ENCODE measurements at places on chromosomes 16 and 17. TPM values are rescaled to one million over a fixed set of nuclear protein-coding genes. Genes with fewer than 3 reads are reported as not detected.

The SLFN13 gene
- polyA plus RNA-seq = 7.4 TPM

The ITGA2B gene
- 1.1 TPM for polyA plus RNA-seq

The ZNF469 gene
- 1.0 TPM for polyA plus RNA-seq

The TBX2 gene
- 12.0 TPM for polyA plus RNA-seq

The ACSM3 gene
- 14.6 TPM for polyA plus RNA-seq

The MGAT5B gene
- polyA plus RNA-seq = 1.4 TPM

The OTOP2 gene
- 1.6 TPM for polyA plus RNA-seq

The IRX6 gene
- polyA plus RNA-seq = not detected

DNA sequence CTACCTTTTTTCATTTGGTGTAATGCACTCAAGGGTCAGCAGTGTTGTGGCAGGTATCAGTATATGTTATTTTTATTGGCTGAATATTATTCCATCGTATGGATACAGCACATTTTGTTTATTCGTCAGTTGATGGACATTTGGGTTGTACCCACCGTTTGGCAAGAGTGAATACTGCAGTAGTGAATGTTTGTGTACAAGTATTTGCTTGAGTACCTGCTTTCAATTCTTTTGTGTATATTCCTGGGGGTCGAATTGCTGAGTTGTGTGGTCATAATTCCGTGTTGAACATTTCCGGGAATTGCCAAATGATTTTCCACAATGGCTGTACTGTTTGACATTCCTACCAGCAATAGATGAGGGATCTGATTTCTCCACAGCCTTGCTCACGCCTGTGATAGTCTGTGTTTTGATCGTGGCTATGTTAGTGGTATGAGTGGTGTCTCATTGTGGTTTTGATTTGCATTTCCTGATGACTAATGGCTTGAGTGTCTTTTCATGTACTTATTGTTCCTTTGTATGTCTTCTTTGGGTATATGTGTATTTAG, 108.4 kb downstream of the OR1D5 start:
- H3K27me3 ChIP-seq = no peaks in the 10 kb centered on the region
- peaks cover 3% of the 10 kb centered on the region for H3K36me3 ChIP-seq
- H3K4me3 ChIP-seq = no peak overlapping the region
- no peak overlapping the region for H3K27ac ChIP-seq

DNA sequence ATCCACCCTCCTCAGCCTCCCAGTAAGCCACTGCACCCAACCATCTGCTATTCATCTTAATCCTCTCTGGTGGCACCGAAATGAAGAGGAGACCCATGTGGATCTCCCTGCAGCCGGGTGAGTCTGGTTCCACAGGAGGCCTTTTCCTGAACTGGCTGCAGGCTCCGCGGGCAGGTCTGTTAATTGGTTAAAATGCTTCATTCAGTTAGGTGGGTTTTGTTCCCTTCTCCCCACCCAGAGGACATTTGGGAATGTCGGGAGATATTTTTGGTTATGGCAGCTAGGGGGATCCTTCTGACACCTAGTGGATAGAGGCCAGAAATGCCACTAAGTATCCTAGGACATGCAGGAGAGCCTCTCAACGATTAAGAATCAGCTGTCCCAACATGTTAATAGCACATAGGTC, 16.7 kb downstream of the C16orf54 start:
- no peaks in the 10 kb centered on the region for H3K27me3 ChIP-seq
- no peak overlapping the region for H3K4me3 ChIP-seq
- H3K36me3 ChIP-seq = no peaks in the 10 kb centered on the region

GRCh38 chr16:89420204-89420603, 70.2 kb downstream of the ANKRD11 start:
- no peak overlapping the region for H3K27ac ChIP-seq
- peaks cover 36% of the 10 kb centered on the region for H3K4me1 ChIP-seq
- H3K4me3 ChIP-seq = no peak overlapping the region

- peaks cover 36% of the 10 kb centered on the region for H3K4me1 ChIP-seq
- H3K36me3 ChIP-seq = peaks cover 8% of the 10 kb centered on the region
- no peaks in the 10 kb centered on the region for H3K27me3 ChIP-seq
- H3K27ac ChIP-seq = peak overlapping the region; percentile 68
- H3K4me3 ChIP-seq = no peak overlapping the region
These were observed 10.4 kb downstream of the MPRIP start for GRCh38 chr17:17052462-17053221.

- H3K27ac ChIP-seq = no peak overlapping the region
- DNase-seq = no peak
- no peaks in the 10 kb centered on the region for H3K4me1 ChIP-seq
These were observed 53.8 kb downstream of the PECAM1 start for GRCh38 chr17:64336760-64337413.

DNA sequence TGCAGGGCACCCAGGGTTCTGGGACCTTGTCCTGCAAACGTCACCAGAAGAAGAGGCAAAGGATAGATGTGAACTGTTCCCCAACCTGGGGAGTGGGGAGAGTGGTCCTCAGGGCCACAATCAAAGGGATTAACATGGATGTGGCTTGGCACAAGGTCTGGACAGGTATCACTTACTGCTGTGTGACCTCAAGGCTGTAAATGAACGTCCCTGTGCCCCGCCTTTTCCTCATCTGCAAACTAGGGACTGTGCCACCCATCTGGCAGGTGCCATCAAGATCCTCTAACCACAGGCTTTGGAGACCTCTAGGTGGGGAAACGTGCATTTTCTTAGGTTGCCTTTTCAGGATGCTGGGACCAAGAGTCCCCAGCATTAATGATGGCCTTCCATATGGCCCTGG, 25.1 kb downstream of the SLC5A10 start:
- H3K27me3 ChIP-seq = no peaks in the 10 kb centered on the region
- DNase-seq = no peak
- H3K27ac ChIP-seq = no peak overlapping the region
- peaks cover 67% of the 10 kb centered on the region for H3K36me3 ChIP-seq
- peaks cover 17% of the 10 kb centered on the region for H3K4me1 ChIP-seq

- no peaks in the 10 kb centered on the region for H3K27me3 ChIP-seq
- peak overlapping the region; percentile 48 for H3K4me3 ChIP-seq
- H3K27ac ChIP-seq = peak overlapping the region; percentile 87
- DNase-seq = peak; percentile 96
- no peaks in the 10 kb centered on the region for H3K36me3 ChIP-seq
These were observed 60.6 kb upstream of the KIFC3 start for GRCh38 chr16:57862698-57863433.

DNA sequence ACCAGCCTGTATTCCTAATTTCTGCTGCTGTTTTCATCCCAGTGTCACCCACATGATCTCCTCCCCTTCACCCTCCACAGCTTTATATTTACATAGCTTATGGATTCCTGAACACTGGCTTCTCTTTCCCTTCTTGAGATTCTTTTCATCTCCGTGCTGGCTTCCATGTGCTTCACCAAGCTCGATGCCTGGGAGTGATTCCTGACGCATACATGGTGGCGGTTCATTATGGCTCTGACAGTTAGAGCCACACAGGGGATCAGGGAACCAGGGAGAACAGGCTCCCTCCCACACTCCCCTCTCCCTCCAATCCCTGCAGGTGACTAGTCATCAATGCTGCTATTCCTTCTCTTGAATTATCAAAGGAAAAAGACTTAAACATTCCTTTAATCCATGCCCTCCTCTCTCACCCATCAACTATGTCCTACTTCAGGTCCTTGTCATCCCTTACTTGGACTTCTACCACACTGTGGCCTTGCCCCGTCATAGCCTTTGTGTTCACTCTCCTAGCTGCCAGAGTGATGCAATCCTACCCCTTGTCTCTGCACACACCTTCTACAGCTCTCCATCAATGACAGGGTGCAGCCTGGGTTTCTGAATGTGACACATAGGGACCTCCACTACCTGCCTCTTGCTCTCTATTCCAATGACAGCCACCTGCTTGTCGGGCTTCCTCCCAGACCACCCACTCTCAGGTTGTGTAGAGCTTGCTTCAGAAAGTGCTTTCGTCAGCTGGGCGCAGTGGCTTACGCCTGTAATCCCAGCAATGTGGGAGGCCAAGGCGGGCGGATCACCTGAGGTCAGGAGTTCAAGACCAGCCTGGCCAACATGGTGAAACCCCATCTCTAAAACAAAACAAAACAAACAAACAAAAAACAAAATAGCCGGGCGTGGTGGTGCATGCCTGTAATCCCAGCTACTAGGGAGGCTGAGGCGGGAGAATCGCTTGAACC, 43.6 kb downstream of the MYH13 start:
- no peak overlapping the region for H3K4me3 ChIP-seq
- no peak overlapping the region for H3K27ac ChIP-seq
- no peaks in the 10 kb centered on the region for H3K36me3 ChIP-seq
- no peaks in the 10 kb centered on the region for H3K4me1 ChIP-seq
- peaks cover 3% of the 10 kb centered on the region for H3K27me3 ChIP-seq

DNA sequence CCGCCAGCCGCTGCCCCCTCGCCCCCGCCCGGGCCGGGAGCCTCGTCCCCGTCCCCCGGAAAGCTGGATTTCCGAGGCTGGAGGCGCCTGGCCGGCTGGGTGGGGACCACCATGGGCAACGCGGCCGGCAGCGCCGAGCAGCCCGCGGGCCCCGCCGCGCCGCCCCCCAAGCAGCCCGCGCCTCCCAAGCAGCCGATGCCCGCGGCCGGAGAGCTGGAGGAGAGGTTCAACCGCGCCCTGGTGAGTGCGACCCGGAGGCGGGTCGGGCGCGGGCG, 266 bp downstream of the FMNL1 start:
- DNase-seq = no peak
- no peak overlapping the region for H3K4me3 ChIP-seq
- no peak overlapping the region for H3K27ac ChIP-seq
- H3K27me3 ChIP-seq = peaks cover 54% of the 10 kb centered on the region
- H3K4me1 ChIP-seq = peaks cover 3% of the 10 kb centered on the region

DNA sequence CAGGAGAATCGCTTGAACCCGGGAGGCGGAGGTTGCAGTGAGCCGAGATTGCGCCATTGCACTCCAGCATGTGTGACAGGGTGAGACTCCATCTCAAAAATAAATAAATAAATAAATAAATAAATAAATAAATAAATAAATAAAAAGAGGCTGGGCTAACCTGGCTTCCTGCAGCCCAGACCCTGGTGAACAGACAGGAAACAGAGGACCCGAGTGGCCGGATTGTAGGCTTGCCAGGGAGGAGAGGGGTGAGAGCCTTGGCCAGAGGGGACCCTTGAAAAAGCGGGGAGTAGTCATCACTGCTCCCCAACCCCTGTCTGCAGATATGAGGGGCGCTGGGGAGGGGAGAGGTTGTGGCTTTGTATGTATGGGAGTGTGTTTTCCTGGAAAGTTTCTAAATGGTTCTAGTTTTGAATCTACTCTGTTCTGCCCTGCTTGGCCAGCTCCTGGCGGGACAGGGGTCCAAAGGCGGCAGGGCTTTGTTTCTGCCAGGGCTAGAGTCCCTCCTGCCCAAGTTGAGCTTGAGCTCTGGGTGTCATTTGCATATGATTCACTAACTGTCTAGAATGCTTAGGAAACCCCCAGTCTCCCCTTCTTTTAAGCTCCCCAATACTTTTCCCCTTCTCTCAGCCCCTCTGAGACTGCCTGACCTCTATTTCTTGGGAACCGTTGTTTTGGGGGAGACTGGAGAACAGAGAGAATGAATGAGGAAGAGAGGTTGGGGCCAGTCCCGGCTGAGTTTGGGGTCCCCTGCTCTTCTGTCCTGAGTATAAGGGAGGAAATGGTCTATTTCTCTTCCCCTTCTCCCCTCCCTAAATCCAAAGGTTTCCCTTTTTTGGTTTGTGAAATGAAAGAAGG, 16.4 kb downstream of the RARA start:
- no peak overlapping the region for H3K4me3 ChIP-seq
- H3K27me3 ChIP-seq = no peaks in the 10 kb centered on the region
- peaks cover 2% of the 10 kb centered on the region for H3K36me3 ChIP-seq

GRCh38 chr17:17556671-17557070, 34.8 kb downstream of the PEMT start:
- peaks cover 2% of the 10 kb centered on the region for H3K4me1 ChIP-seq
- H3K27ac ChIP-seq = no peak overlapping the region
- DNase-seq = no peak
- H3K4me3 ChIP-seq = no peak overlapping the region
- no peaks in the 10 kb centered on the region for H3K27me3 ChIP-seq

- H3K27ac ChIP-seq = no peak overlapping the region
- DNase-seq = no peak
- no peak overlapping the region for H3K4me3 ChIP-seq
- no peaks in the 10 kb centered on the region for H3K27me3 ChIP-seq
- peaks cover 9% of the 10 kb centered on the region for H3K4me1 ChIP-seq
These were observed 105.5 kb downstream of the TNFRSF13B start for GRCh38 chr17:16866436-16866835.

GRCh38 chr16:49456763-49457162, 83.2 kb downstream of the C16orf78 start:
- no peaks in the 10 kb centered on the region for H3K36me3 ChIP-seq
- DNase-seq = no peak
- no peak overlapping the region for H3K27ac ChIP-seq
- peaks cover 4% of the 10 kb centered on the region for H3K27me3 ChIP-seq

DNA sequence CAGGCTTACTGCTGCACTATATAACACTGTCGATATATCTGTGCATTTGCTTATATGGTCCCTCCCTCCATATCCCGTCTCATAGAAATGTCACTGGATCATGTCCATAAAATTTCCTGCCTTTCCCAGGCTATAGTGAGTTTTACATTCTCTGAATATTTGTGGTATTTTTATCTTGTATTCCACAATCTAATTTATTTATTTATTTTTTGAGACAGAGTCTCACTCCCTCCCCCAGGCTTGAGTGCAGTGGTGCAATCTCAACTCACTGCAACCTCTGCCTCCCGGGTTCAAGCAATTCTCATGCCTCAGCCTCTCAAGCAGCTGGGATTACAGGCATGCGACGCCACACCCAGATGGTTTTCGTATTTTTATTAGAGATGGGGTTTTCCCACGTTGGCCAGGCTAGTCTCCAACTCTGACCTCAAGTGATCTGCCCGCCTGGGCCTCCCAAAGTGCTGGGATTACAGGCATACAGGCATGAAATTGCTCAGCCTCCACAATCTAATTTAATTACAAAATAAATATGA, 12.9 kb downstream of the TRIM37 start:
- H3K27me3 ChIP-seq = no peaks in the 10 kb centered on the region
- no peaks in the 10 kb centered on the region for H3K4me1 ChIP-seq
- no peak overlapping the region for H3K4me3 ChIP-seq
